Caki2 (cell line): ENCODE measurements at places on chromosomes 5 and 9.

DNA sequence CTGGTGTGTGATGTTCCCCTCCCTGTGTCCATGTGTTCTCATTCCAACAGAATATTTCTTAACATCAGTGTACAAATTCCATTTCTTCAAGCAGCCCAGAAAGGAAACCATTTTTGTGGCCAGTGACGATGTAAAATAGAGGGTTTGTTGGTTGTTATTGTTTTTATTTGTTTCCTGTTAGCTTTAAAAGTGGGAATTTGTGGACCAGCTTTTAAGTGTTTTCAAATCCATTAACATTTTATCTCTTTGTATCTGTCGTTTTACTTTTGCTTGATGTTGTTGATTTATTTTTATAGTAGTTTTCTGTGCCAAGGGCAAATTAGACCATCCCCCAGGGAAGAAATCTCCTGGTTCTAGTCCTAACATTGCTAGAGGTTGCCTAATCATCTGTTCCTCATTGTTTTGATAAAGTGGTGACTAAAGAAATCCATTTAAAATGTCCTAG is 100.0 kb downstream of the GDNF start:
- no peak for DNase-seq

DNA sequence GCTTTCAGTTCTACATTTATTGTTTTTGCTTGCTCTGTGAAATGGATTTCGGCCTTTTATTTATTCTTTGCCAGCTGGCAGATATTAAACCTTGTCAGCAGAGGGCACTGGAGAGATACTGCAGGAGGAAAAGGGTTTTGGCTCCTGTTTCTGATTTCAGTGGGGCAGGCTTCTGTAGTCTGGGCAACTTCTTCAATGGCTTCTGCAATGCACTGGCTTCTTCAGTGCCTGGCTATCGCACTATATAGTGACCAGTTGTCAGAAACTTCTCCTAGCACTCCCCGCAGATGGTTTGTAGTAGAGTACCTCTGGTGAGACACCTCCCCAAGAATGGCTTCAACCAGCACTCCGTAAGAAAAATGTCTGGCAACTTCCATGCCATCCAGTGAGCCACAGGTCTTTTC is 3.2 kb upstream of the NFX1 start:
- DNase-seq: peak; percentile 45

DNA sequence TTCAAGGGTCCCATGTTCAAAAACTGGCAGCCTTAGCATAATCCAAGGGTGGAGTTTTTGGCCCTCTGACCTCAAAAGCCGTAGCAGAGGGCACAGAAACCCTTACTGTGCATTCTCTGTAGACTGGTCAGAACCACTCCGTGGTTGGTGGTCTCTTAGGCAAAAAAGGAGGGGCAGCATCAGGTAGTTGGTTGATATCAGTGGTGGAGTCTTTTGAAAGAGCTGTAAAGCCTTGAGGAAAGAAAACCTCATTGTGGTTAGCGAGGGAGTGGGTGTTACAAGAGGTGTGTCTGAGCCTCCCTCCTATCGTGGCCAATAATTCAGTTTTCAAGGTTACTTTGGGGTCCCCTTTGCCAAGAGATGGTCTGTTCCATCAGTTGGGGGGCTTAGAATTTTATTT is 40.9 kb downstream of the ARHGEF28 start:
- DNase-seq: no peak

GRCh38 chr9:18238752-18239447 is 235.1 kb upstream of the ADAMTSL1 start:
- DNase-seq: no peak

GRCh38 chr5:43415935-43416802 is 4.0 kb upstream of the CCL28 start:
- DNase-seq: no peak

DNA sequence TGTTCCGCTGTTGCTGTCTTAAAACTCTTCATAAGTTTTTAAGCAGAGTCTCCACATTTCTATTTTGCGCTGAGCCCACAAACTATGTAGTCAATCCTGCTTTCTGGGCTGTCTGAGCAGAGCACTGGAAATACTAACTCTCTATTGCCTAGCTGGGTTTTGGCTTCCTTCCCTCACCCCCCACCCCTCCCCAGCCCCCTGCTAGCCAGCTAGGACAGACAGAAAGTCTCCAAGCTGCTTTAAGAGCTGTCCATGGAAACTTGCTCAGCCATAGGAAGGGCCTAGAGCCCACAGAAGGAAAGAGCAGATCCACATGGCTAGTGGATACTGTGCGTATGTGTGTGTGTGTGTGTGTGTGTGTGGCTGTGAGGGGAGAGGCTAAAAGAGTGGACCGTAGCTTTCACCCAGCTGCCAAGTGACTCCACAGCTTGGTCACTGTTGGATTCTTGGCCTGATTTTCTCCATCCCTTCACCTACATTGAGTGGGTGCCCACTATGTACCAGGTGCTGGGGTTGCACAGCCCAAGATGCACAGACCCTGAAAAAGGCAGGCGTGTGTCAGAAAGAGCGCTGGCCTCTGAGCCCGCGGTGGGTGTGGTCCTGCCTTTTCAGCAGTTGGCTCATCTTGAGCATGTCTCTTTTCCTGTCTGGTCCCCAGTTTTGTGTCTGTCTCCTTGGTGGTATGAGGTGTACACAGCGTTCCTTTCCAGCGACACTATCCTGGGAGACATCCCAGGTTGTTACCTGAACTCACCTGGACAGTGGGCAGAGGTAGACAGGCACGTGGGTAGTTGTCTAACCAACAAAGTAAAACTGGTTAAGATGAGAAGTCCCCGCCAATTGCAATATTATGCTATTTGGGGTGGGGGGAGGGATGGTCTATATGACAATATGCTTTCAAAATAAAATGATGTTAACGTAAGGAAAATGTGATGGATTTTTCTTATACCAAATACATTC is 5.4 kb upstream of the NKX2-5 start:
- DNase-seq: no peak

DNA sequence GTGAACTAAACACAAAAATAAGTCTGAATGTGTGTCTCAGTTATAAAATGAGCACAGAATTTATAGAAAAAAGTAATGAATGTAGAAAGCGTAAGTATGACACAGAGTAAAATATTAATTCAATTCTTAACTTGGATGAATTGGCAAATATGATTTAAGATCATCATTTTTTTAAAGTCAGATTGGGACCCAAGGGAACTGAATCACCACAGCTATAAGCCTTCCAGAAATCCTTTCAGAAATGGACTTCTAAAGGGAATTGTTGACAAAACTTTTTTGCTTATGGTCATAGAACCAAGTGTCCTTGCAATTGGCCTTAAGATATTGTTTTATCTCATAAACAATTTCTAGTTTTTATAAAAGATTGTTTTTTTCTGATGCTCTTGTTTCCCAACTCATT is 495.1 kb upstream of the DAB2 start:
- DNase-seq: no peak
